ENCODE measurements at places on chromosomes 12 and 14.
A peak's percentile ranks its signal among the peaks of the same experiment; 100 is the strongest.

- no peak for DNase-seq
Observed at GRCh38 chr12:39587225-39587624, 32.4 kb downstream of the ABCD2 start.

DNA sequence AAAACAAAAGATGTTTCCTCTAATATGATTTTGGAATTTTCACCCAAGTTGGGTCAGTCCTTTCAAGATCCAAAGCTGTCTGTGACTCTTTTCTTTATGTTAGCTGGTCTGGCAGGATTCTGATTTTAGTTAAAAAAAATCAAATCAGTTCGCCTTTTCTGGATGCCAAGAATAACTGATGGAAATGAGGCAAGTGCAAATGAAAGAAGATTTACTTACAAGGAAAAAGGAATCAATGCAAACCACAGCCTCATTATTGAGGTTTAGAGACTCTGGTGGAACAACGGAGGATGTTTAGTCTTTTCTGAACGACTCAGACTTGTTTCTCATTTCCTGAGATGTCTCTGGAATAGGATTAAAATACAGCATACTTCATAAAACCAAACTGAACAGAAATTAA is 117.0 kb upstream of the DYRK2 start:
- no peak for DNase-seq

GRCh38 chr12:84767079-84767478 is 145.5 kb downstream of the SLC6A15 start:
- DNase-seq = no peak

GRCh38 chr14:70245026-70245425 is 56.3 kb upstream of the SLC8A3 start:
- no peak for DNase-seq

- DNase-seq = peak; percentile 88
Observed at GRCh38 chr12:109052414-109053323, at the start of gene USP30. Gene USP30, plus strand, starts transcription at chr12:109052576. Its CDS starts 103 bp downstream, at chr12:109052679.

- no peak for DNase-seq
Observed at GRCh38 chr12:12714276-12715021, 2.7 kb upstream of the CDKN1B start.

DNA sequence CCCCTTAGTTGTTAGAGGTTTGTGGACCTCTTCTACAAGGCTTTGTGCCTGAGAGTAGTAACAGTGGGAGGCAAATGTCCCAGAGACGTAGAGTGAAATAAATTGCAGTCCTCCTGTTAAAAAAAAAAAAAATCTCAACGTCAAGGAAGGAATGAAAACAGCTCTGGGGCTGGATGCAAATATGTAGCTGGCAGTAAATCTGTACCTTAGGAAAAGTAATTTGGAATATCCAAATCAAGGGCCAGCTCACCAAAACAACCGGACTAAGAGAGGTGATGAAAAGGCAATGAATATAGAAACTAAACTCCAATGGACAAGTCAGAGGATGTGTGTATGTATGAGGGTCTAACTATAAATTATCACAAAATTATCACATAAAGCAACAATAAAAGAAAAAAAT is 27.0 kb downstream of the SINHCAF start:
- no peak for DNase-seq

- DNase-seq = peak; percentile 66
Observed at GRCh38 chr14:91890291-91890749, 23.0 kb upstream of the TC2N start.

DNA sequence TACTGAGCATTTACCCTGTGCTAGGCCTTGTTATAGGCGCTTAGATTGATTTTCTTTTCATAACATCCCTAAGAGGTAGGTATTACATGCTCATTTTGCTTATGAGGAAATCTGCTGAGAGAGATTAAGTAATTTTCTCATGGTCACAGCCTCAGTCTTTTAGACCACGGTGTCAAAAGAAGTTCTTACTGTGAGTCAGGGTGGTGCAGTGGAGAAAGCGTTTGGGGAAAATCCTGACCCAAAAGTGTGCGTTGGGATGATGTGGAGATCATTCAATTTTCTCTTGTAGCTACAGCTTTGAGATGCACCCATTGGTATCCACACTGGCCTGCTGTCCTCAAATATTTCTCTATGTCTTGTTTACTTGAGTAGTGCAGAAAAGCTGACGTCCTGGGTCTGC is 8.2 kb downstream of the ANG start:
- no peak for DNase-seq

GRCh38 chr12:14213542-14213941 is 151.9 kb upstream of the ATF7IP start:
- no peak for DNase-seq

DNA sequence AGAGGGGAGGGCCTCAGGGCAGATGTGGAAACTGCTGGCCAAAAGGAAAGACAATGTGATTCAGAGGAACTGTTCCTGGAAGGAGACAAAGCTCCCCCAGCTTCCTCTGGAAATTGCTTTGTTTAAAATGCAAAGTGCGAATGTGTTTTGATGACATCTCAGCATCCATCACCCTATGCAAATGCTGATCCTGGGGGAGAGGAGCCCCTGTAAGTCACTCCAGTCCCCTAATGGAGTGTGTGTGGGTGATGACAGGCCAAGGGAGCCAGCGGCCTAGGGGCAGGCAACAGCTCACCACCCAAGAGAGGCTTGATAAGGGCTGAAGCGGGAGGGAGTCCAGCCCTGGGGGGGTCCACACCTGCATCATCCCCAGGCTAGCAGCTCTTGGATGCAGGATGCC is 134.2 kb downstream of the ESRRB start:
- DNase-seq = no peak

DNA sequence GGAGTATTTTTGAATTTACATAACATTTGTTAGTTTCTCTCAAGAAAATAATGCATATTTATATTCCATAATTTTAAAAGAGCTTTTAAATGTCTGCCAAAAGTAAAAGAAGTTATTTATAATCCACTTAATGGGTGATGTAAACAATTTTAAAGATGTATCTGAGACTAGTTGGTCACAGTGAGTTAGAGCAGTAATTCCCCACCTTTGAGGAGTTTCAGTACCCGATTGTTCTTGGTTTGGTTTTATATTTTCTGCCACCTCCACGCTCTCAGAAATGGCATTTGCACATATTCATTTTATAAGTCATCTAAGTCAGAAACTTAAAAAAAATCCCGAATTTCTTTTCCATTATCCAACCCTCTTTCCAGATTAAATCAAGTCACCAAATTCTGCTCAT is 153.2 kb downstream of the SLC35F4 start:
- DNase-seq = no peak

GRCh38 chr12:88924162-88924561 is 343.9 kb upstream of the KITLG start:
- DNase-seq = no peak

DNA sequence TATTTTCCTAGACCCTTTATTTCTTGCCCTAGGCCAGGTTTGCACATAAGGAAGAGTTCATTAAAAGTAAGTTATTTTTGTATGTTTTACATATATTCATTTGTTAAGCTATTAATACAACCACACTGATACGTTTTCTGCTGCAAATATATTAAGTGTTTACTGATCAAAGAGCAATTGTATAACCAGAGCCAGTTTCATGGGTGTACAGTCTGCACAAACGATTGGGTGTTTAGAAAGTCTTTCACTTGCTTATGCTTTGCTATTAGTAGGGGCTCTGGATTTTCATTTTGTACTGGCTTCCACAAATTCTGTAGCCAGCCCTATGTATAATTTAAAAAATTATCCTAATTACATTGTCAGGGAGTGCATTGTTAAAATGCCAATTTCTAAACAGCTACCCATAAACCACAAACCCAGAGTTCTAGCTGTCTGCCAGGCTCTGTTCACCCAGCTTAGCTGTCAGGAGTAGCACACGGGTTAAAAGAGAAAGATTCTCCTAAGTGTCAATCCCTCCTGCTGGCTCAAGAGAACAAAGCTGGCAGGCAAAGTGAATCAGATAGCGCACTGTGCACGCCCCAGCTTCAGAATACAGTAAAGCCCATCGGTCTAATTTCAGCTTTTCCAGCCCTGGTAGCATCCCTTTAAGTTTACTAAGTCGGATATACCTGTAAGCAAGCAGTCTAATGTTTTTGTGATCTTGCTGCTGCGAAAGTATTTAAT is 151.0 kb upstream of the LMO3 start:
- no peak for DNase-seq

DNA sequence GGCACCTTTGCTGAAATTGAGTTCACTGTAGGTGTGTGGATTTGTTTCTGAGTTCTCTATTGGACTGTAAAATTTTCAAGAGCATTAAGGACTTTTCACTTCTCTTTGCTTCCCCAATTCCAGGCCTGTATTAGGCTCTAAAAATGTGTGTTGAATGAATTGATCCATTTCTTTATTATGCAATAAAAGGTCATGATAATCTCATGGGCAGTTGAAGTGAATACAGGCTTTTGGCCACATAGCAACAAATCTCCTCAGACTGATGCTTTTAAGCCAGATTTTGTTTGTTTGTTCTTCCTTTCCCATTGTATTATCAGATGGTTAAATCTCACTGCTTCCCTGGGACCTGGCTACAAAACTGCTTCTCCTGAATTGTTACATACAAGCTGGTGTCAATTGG is 258.0 kb upstream of the FAR2 start:
- DNase-seq = no peak

DNA sequence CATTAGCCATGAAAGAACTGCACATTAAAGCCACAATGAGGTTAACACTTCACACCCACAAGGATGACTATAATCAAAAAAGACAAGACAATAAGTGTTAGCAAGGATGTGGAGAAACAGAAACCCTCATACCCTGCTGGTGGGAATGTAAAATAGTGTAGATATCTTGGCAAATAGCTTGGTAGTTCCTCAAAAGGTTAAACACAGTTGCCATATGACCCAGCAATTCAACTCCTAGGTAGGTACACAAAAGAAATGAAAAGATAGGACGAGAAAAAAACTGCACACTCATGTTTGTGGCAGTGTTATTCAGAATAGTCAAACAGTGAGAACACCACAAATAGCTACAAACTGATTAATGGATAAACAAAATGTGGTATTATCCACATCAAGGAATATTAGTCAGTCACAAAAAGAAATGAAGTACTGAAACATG is 93.5 kb downstream of the ATXN2 start:
- no peak for DNase-seq

DNA sequence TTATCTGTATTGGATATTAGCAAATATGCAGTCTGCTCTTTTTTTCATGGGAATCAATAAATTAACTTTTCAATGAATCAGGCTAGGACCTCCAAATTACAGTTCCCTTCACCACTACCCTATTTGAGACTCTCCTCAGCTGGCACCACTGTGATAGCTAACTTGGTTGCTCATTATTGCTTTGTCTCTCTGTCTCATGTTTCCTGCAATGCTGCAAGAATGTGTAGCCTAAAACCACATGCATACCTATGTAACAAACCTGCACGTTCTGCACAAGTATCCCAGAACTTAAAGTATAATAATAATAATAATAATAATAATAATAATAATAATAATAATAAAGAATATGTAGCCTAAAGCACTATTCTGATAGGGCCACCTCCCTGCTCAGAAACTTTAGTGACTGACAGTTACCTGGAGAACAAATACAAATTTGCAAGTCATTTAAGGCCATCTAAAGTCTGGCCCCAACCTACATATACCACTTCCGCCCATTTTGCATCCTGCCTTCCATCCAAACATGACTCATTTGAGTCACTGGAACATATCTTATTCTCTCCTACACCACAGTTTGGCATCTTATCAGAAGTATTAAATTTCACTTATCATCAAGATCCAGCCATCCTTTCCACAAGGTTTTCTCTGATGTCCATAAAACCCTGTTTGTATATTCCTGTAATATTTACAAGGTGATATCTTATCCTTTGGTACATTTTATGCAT is 215.1 kb downstream of the LRRK2 start:
- no peak for DNase-seq

GRCh38 chr12:107955966-107956643 is 173.0 kb upstream of the WSCD2 start:
- no peak for DNase-seq

DNA sequence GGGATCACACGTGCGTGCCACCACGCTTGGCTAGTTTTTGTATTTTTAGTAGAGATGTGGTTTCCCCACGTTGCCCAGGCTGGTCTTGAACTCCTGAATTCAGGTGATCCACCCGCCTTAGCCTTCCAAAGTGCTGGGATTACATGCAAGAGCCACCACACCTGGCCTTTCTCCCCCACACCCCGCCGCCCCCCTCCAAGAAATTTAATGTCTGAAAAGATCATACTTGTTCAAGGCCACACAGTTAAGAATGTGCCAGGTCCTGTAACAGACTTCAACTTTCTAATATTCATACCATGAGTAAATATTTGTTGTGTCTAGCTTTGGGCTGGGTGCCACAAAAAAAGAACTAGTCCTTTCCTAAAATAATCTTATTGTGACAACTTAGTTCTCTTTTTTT is 9.1 kb downstream of the GATC start:
- DNase-seq = no peak

- no peak for DNase-seq
Observed at GRCh38 chr12:110995615-110996014, 75.2 kb upstream of the MYL2 start.

- no peak for DNase-seq
Observed at GRCh38 chr14:37124614-37125013, 47.8 kb downstream of the SLC25A21 start.

DNA sequence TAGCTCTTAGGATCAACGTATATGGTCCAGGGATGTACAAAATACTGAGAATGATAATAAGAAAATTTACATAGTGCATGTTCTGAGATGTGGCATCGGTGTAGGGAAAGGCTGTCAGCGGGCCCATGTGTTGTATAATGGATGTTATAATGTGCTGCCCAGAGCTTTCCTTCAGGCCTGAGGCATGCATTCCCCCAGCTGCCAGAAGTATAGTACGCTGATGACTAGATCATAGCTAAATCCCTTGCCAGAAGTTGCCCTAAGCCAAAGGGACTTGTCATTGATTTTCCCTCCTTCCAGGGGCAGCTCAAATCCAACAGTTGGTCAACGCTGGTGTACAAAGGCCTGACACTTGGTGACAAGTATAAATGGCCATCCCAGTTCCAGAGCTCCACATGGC is 6.5 kb upstream of the OR11G2 start:
- DNase-seq = no peak

DNA sequence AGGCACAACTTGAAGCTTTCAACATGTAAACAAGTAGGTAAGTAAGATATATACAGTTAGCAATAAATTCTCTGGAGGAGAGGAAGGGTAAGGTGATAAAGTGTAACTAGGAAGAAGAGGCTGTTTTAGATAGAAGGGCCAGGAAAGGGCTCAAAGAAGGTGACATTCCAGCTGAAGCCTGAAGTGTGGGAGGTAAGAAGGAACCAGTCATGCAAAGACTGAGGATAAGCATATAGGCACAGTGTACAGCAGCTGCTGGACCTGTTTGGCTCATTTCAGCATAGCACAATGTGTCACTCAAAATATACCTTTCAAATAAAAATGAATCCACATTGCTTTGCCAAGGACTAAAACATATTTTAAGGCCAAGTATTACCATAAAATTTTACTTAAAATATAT is 28.6 kb upstream of the ARL1 start:
- DNase-seq = no peak

DNA sequence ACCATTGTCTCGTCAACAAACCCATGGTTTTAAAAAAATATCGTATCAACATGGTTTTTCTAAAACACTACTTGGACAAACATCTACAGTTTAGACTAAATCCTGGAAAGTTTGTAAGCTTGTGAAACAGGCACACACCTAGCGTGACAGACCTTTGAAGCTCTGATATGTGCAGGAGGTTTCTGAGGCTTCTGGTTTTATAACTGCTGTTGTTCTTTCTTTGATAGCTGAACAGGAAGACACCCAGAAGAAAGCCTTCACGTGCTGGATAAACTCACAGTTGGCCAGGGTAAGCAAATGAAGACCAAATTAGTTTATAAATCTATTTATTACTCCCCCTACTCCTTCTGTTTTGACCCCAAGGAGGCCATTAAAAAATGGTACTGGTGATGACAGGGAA is 87.6 kb downstream of the SYNE2 start:
- no peak for DNase-seq

GRCh38 chr14:50013198-50013918 is 103.0 kb downstream of the VCPKMT start:
- no peak for DNase-seq
